Esophagus muscularis mucosa (tissue), 4 donors: ENCODE measurements at places on chromosomes 7 and 10. TPM values are rescaled to one million over a fixed set of nuclear protein-coding genes. Genes with fewer than 3 reads are reported as not detected.

DNA sequence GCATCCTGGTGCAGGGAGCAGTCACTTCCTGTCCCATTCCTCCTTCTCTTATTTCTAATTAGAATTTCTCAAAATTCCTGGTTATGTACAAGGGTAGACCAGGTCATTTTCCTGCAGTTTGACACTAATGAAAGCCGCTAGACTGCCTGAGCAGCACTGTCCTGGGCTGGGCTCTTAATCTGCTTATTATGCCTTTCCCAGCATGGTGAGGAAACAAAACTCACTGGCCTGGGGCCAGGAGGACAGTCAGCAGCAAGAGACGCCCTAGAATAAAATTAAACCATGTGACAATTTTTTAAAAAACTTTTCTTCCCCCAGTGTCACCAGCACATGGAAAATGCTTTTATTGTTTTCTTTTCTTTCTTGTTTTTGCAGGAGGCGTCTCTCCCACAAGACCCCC, 647.5 kb downstream of the TYW1 start:
- H3K27me3 ChIP-seq, result no peaks in the 10 kb centered on the region
- no peak overlapping the region for H3K4me3 ChIP-seq
- H3K4me1 ChIP-seq, result no peaks in the 10 kb centered on the region
- no peak for DNase-seq
- H3K36me3 ChIP-seq, result no peaks in the 10 kb centered on the region

Gene CRHR2
- not detected for total RNA-seq

Gene CFAP70
- total RNA-seq, result 0.99 TPM

- no peak overlapping the region for H3K4me3 ChIP-seq
- H3K27ac ChIP-seq, result no peak overlapping the region
- no peaks in the 10 kb centered on the region for H3K4me1 ChIP-seq
- no peaks in the 10 kb centered on the region for H3K36me3 ChIP-seq
- H3K27me3 ChIP-seq, result no peaks in the 10 kb centered on the region
These were observed 120.2 kb upstream of the CTTNBP2 start for GRCh38 chr7:117993377-117994003.

DNA sequence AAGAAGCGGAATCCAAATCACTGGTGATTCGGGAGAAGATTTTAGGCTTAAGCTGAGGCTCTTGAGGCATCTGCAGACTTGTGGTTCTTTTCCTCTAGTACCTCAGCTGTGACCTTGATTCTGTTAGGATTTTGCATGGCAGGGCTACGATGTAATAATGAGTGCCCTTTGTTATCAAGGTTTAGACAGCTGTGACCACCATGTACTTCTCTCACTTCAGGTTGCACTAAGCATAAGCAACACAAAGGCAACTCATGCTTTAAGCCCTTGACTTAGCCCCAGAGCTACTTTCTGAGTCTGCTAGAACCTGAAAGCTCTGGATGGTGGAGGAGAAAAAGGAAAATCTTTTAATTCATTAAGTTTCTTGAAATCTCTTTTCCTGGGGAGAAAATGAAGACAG, 1052.3 kb upstream of the PHF14 start:
- no peaks in the 10 kb centered on the region for H3K4me1 ChIP-seq
- H3K4me3 ChIP-seq, result no peak overlapping the region
- no peaks in the 10 kb centered on the region for H3K27me3 ChIP-seq

Gene FZD8
- 13.8 TPM for total RNA-seq

GRCh38 chr7:117195361-117196029, 127.4 kb downstream of the WNT2 start:
- DNase-seq, result no peak
- no peak overlapping the region for H3K4me3 ChIP-seq
- no peaks in the 10 kb centered on the region for H3K4me1 ChIP-seq
- no peaks in the 10 kb centered on the region for H3K27me3 ChIP-seq

DNA sequence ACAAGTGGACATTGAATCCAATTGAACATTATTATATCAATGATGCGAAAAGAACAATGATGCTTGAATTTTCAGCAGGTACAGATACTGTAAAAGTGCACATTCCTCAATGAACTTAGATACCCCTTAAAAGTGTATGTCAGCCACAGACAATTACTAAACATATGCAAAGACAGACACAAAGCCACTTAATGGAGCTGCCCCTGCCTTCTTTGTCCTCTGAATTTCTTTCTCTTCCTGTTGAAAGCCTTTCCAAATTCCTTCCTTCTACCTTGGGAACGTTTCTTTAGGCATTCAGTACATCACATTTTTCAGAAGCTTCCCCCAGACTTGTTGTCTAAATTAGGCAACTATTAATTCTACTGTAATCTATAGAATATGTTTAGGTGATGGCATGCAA, 706.8 kb upstream of the MBL2 start:
- H3K4me1 ChIP-seq, result no peaks in the 10 kb centered on the region
- H3K4me3 ChIP-seq, result no peak overlapping the region
- no peak overlapping the region for H3K27ac ChIP-seq

Gene RELN
- total RNA-seq, result 2.5 TPM

- peak overlapping the region; percentile 90 for H3K27ac ChIP-seq
- no peaks in the 10 kb centered on the region for H3K27me3 ChIP-seq
- peaks cover 57% of the 10 kb centered on the region for H3K4me1 ChIP-seq
- H3K4me3 ChIP-seq, result no peak overlapping the region
- H3K36me3 ChIP-seq, result no peaks in the 10 kb centered on the region
- DNase-seq, result no peak
These were observed 10.0 kb downstream of the WBP1L start for GRCh38 chr10:102753718-102754117.

Gene PRKAR2B
- 108 TPM for total RNA-seq

DNA sequence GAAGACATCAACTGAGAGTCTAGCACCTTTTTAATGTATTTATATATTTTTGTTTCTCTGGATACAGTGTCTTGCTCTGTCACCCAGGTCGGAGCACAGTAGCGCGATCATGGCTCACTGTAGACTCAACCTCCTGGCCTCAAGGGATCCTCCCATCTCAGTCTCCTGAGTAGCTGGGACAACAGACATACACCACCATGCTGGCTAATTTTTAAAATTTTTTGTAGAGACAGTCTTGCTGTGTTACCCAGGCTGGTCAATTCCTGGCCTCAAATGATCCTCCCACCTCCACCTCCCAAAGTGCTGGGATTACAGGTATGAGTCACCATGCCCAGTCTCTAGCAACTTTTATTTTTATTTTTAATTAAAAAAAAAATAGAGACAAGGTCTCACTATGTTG, 51.4 kb upstream of the ANLN start:
- no peak overlapping the region for H3K4me3 ChIP-seq
- DNase-seq, result no peak
- no peak overlapping the region for H3K27ac ChIP-seq
- H3K36me3 ChIP-seq, result no peaks in the 10 kb centered on the region
- no peaks in the 10 kb centered on the region for H3K4me1 ChIP-seq
- no peaks in the 10 kb centered on the region for H3K27me3 ChIP-seq

DNA sequence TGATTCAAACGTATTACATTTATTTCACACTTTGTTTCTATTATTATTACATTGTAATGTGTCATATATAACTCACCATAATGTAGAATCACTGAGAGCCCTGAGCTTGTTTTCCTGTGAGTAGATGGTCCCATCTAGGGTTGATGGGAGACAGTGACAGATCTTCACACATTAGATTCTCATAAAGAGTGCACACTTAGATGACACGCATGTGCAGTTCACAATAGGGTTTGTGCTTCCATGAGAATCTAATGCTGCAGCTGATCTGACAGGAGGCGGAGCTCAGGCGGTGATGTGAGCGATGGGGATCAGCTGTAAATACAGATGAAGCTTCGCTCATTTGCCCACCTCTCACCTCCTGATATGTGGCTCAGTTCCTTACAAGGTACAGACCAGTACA, 36.1 kb downstream of the BMPER start:
- H3K27ac ChIP-seq, result no peak overlapping the region
- DNase-seq, result peak; percentile 84
- H3K4me3 ChIP-seq, result no peak overlapping the region

Gene AKR1C8
- total RNA-seq, result not detected

DNA sequence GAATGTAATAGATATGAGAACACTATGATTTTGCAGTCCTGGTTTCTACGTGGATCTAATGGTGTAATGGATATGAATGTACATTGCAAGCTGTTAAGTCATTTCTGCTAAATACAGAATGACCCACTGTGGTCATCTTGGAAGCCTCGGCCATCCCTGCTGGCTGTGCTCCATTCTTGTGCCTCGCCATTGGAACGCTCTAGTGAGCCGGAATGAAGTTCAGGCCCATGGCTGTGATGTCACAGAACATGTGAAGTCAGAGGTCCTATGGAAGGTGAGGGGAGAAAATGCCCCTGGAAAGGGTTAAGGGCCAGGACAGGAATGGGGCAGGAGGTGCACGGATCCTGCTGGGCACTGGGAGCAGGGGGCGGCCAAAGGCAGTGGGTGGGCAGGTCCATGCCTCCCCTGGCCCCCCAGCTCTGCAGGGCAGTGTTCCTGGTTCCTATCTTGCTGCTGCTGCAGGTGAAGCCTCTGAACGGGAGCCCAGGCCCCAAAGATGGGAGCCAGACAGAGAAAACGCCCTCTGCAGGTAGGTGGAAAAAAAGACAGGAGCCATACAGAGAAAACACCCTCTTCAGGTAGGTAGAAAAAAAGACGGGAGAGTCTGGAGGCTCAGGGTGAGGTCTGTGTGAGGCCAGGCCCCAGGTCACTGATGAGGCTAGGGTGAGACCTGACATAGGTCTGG, at the start of gene LLCFC1:
Gene LLCFC1 (plus strand): TSS at position 259 of the 685 bp plus-strand sequence. CDS start 138 bp downstream, at position 397.
- H3K4me1 ChIP-seq, result no peaks in the 10 kb centered on the region
- DNase-seq, result no peak
- no peak within 1 kb of the TSS for H3K4me3 ChIP-seq
- H3K27ac ChIP-seq, result no peak within 1 kb of the TSS
- no peaks in the 10 kb centered on the region for H3K27me3 ChIP-seq
- H3K36me3 ChIP-seq, result no peaks in the 10 kb centered on the region

- no peak overlapping the region for H3K4me3 ChIP-seq
- DNase-seq, result no peak
- H3K4me1 ChIP-seq, result peaks cover 13% of the 10 kb centered on the region
- peaks cover 3% of the 10 kb centered on the region for H3K27me3 ChIP-seq
- no peak overlapping the region for H3K27ac ChIP-seq
- no peaks in the 10 kb centered on the region for H3K36me3 ChIP-seq
These were observed 38.0 kb downstream of the DRGX start for GRCh38 chr10:49357910-49358309.

- H3K27ac ChIP-seq, result no peak overlapping the region
- H3K27me3 ChIP-seq, result no peaks in the 10 kb centered on the region
- no peak overlapping the region for H3K4me3 ChIP-seq
These were observed 150.4 kb downstream of the MAD1L1 start for GRCh38 chr7:2082139-2082998.

- no peak overlapping the region for H3K4me3 ChIP-seq
- H3K4me1 ChIP-seq, result no peaks in the 10 kb centered on the region
These were observed 188.6 kb downstream of the ETV1 start for GRCh38 chr7:13800694-13801448.

Gene UNC5B
- 2.7 TPM for total RNA-seq

DNA sequence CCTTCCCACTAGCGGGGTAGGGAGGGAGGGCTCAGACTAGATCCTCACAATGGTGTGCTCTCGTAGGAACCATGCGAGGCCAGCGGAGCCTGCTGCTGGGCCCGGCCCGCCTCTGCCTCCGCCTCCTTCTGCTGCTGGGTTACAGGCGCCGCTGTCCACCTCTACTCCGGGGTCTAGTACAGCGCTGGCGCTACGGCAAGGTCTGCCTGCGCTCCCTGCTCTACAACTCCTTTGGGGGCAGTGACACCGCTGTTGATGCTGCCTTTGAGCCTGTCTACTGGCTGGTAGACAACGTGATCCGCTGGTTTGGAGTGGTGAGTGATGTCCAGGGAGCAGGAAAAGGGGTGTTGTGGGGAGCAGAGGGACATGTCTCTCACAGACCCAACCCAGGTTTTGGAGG, 5.6 kb downstream of the ZDHHC16 start:
- no peak overlapping the region for H3K4me3 ChIP-seq
- peaks cover 47% of the 10 kb centered on the region for H3K36me3 ChIP-seq
- DNase-seq, result no peak

GRCh38 chr7:25121599-25121998, 3.5 kb downstream of the CYCS start:
- no peak overlapping the region for H3K4me3 ChIP-seq
- peaks cover 10% of the 10 kb centered on the region for H3K4me1 ChIP-seq
- peaks cover 22% of the 10 kb centered on the region for H3K36me3 ChIP-seq

Gene GBF1
- total RNA-seq, result 45.0 TPM

Gene TUBB8
- total RNA-seq, result not detected

GRCh38 chr10:3118641-3119091, 51.3 kb downstream of the PFKP start:
- no peak overlapping the region for H3K4me3 ChIP-seq
- DNase-seq, result no peak
- H3K36me3 ChIP-seq, result peaks cover 60% of the 10 kb centered on the region
- peaks cover 19% of the 10 kb centered on the region for H3K4me1 ChIP-seq
- H3K27ac ChIP-seq, result no peak overlapping the region
- H3K27me3 ChIP-seq, result no peaks in the 10 kb centered on the region

- H3K27ac ChIP-seq, result no peak overlapping the region
- H3K4me1 ChIP-seq, result no peaks in the 10 kb centered on the region
- no peaks in the 10 kb centered on the region for H3K27me3 ChIP-seq
- peaks cover 36% of the 10 kb centered on the region for H3K36me3 ChIP-seq
- no peak overlapping the region for H3K4me3 ChIP-seq
These were observed 100.2 kb downstream of the MAPK8 start for GRCh38 chr10:48406658-48407057.

DNA sequence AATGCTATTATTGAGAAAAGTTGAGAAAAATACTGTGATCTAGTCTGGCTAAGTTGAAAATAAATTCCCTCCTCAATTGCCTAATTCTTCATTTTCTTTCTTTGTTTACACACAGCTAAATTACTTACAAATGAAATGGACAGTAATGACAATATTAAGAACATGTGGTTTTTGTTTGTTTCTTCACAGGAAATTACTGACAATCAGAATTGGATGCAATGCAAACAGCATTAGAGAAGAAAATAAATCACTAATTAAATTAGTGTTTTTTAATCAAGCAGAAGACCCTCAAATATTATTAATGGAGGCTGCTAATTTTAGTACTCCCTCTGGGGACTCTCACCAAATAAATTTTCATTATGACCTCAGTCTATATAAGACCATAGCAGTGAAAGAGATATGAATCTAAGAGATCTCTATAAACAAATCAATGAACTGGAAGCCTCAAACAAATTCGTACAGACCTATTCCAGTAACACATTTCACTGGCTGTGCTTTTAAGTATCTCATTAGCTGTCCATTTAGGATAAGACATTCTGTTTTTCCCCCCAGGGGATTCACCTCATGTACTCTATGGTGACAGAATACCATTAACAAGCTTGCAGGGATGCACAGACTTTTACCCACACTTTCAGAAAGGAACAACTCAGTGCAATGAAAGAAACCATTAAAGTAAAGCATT, 202.0 kb upstream of the DGKB start:
- H3K27ac ChIP-seq, result no peak overlapping the region
- no peaks in the 10 kb centered on the region for H3K4me1 ChIP-seq
- no peaks in the 10 kb centered on the region for H3K27me3 ChIP-seq
- no peak overlapping the region for H3K4me3 ChIP-seq
- DNase-seq, result no peak
- H3K36me3 ChIP-seq, result no peaks in the 10 kb centered on the region

GRCh38 chr7:94161476-94161875, 157.3 kb upstream of the BET1 start:
- H3K27ac ChIP-seq, result no peak overlapping the region
- H3K27me3 ChIP-seq, result no peaks in the 10 kb centered on the region
- no peaks in the 10 kb centered on the region for H3K36me3 ChIP-seq
- H3K4me3 ChIP-seq, result no peak overlapping the region
- H3K4me1 ChIP-seq, result no peaks in the 10 kb centered on the region

GRCh38 chr7:92880212-92881090, 44.1 kb upstream of the CDK6 start:
- H3K36me3 ChIP-seq, result no peaks in the 10 kb centered on the region
- no peak for DNase-seq
- H3K27ac ChIP-seq, result no peak overlapping the region
- no peaks in the 10 kb centered on the region for H3K4me1 ChIP-seq
- H3K4me3 ChIP-seq, result no peak overlapping the region
